ENCODE measurements at places on chromosomes 7 and 10. TPM values are rescaled to one million over a fixed set of nuclear protein-coding genes. Genes with fewer than 3 reads are reported as not detected.

GRCh38 chr7:128115821-128116723 is 84.8 kb upstream of the LRRC4 start:
- no peak for DNase-seq

DNA sequence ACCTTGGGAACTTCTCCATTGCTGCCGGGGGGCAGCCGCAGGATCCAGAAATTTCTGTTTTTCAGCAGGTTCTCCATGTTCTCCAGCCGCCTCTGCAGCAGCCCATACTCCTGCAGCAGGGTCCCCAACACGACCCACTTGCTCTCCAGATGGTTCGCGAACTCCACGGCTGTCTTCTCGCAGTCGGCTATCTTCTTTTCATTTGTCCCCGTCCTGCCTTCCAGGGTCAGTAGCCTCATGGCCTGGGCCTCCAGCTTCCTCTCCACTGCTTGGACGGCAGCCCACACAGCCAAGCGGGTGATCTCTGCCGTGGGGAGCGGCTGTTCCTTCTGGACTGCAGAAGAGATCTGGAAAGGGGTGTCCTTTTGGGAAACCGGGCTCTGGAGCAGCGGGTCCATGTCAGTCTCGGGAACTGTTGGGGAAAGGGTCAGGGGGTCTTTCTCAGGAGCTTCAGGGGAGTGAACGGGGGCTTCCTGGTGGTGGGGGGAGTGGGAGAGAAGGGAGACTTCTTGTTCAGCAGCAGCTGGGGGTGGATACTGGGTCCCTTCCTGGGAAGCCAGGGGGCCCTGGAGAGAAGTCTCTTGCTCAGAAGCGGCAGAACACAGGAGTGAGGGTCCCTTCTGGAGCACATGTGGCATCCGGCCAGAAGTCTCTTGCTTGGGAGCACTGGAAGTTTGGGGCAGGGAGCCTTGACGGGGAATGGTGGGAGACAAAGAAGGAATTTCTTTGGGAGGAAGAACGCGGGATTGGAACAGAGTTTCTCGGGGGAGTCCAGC is 5.5 kb downstream of the ZNF777 start:
- no peak for DNase-seq

DNA sequence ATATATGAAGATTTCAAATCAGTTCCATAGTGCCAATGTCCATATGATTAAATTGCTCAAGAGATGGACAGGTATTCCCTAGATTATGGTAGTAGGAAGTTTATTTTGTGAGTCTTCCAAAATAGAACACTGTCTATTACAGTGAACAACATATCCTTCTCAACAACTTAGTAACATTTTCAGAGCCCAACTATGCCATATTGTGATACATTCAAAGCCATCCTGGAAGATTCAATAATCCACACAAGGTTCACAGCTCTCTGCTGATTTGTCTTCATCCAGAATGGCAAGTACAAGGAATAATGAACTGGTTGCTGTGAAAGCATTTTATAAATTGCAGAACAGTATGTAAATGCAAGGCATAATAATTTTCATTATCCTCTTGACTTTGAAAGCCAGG is 213.9 kb downstream of the CHRM2 start:
- DNase-seq, result no peak

MMD2 gene
- total RNA-seq, result 13.4 TPM

NRG3 gene
- 75.3 TPM for total RNA-seq

CELF2 gene
- total RNA-seq, result 157 TPM

- DNase-seq, result no peak
Observed at GRCh38 chr10:100999742-101000126, at the start of gene LZTS2. TSS of gene LZTS2 (plus strand) at chr10:100999808. CDS start at chr10:101002539, 2,731 bp downstream.

SPDYE2B gene
- total RNA-seq, result not detected

DNA sequence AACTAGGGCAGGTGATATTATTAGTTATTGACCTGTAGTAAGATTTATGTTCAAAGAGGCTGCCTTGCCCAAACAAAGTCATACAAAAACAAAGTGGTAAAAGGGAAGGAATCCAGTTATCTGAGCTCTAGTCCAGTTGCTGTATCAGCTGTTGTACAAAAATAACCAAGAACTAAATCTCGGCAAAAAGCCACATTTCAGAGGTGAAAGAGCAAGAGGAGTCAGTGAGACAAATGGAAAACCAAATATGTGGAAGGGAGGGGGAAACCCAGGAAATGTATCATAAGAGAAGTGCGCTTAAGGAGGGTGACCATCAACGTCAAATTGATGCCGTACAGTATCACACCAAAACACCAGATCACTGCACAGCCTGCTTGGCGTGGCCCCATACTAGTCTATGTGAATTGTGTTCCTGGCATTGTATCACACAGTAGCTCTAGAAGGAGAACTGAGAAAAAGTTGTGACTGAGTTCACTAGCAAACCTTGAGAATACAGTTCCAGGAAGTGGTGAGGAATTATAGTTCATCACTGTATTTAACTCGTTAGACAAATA is 6.4 kb downstream of the AGBL3 start:
- no peak for DNase-seq

DNA sequence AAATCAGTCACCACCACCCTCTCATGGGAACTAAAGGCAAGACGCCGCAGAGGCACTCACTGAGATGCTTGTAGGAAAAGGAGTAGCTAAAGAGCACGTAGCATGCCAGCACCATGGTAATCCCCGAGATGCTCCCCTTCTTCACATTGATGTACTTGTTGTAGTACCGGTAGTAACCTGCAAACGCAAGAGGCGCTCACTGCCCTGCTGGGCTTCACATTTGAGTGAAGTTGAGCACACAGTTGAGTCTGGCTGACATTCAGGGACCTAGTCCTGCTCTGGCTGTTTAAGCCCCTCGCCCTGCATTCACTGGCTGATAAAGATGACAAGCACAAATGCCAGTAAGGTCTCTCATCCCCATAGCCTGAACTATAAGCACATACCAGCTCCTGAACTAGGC is 6.9 kb downstream of the ATP5MF start:
- no peak for DNase-seq

DNA sequence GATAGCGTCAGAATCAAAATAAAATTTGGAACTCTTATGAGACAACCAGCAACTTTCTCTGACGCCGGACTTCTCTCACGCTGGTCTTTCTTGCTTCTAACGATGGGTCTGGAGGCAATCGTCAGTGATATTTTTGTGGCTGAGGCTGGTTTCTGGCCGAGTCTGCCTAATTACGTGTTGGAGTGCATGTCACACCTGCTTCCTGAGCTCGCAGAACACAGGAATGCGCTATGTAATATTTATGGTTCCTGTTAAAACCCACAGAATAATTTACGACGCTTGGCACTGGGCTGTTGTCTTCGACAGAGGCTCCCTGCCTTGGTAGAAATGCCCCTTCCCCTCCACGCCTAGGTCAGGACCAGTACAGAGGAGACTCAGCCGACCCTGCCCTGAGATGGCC is 64.9 kb downstream of the NPTX2 start:
- no peak for DNase-seq

- no peak for DNase-seq
Observed at GRCh38 chr7:92751902-92752901, 84.2 kb downstream of the CDK6 start.

- DNase-seq, result no peak
Observed at GRCh38 chr7:68043546-68043945, 1046.9 kb downstream of the TYW1 start.

ADRB1 gene
- 22.1 TPM for total RNA-seq

ZP3 gene
- total RNA-seq, result 1.5 TPM

DNA sequence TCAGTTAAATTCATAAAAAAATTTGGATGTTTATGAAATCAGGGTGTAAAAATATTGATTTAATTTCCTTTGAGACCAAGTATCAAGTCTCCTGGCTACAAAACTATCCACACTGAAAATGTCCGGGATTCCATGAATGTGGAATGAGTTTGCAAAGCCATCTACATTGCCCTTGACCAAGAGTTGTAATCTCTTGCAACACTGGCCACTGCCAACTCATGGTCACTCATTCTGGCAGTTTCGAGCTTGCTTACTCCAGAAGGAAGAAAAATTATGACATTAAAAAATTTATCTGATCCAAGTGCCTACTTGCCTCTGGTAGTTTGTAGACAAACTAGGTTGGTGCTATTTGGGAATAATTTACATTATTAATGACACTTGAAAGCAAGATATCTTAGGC is 84.2 kb downstream of the NPY start:
- no peak for DNase-seq

DNA sequence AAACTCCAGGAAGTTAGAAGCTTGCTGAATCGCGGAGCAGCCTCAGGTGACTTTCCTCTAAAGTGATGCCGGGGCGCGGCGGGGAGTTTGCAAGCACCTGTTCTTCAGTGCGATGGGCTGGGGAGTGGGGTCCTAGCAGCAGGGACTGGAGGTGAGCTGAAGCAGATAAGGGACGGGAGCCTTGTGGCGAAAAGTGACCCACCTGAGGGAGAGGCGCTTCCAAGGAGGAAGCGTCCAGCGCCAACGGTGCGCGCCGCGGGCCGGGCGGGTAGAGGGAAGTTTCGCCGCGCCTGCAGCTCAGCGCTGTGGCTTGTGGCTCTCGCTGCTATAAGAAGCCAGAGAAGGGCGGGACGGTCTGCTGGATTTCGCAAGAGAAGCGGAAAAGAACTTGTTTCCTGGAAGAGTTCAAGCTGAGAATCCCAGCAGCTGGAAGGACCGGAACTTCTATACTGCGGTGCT is at the start of gene STEAP4:
Gene STEAP4, minus strand, starts transcription at position 305 of the 459 bp plus-strand sequence. CDS start 22,625 bp downstream, outside the sequence.
- DNase-seq, result peak; percentile 21

MLXIPL gene
- 50.3 TPM for total RNA-seq

ACTL6B gene
- 70.8 TPM for total RNA-seq

PARG gene
- 66.2 TPM for total RNA-seq

DNA sequence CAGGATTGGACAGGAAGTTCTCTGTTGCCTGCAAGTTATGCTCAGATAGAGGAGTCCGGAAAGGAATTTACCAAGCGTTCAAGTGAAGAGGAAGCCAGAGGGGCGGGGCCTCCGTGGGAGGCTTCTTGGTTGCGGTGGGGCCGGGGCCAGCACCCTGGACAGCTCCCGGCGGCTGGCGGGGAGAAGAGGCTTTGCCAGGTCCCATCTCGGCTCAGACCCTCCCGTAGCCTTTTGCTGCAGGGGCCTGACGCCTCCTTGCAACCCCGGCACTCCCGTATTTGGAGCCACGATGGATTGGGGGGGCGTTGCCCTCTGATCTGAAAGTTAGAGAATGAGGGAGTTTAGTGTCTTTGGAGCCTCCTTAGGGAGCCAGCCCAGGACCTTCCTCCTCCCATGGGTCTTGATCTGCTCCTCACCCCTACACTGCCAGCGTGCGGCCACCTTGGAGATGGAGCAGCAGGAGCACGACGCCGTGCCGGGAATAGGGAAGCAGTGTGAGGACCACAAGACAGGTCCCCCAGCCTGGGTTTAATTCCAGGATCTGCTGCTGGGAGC is 3.1 kb upstream of the SLC18A3 start:
- DNase-seq, result no peak

SLC29A4 gene
- total RNA-seq, result 21.6 TPM

PALD1 gene
- 18.7 TPM for total RNA-seq

UCN3 gene
- not detected for total RNA-seq

CHAT gene
- not detected for total RNA-seq

PGAM2 gene
- 9.7 TPM for total RNA-seq

GRCh38 chr7:123598657-123599056 is 3.0 kb upstream of the ASB15 start:
- DNase-seq, result no peak

SLC26A3 gene
- total RNA-seq, result not detected

- DNase-seq, result peak; percentile 72
Observed at GRCh38 chr10:22491480-22491879, 146.2 kb downstream of the SPAG6 start.

GRCh38 chr7:123757095-123757494 is 8.3 kb upstream of the WASL start:
- no peak for DNase-seq

SEMA4G gene
- 7.9 TPM for total RNA-seq

DNA sequence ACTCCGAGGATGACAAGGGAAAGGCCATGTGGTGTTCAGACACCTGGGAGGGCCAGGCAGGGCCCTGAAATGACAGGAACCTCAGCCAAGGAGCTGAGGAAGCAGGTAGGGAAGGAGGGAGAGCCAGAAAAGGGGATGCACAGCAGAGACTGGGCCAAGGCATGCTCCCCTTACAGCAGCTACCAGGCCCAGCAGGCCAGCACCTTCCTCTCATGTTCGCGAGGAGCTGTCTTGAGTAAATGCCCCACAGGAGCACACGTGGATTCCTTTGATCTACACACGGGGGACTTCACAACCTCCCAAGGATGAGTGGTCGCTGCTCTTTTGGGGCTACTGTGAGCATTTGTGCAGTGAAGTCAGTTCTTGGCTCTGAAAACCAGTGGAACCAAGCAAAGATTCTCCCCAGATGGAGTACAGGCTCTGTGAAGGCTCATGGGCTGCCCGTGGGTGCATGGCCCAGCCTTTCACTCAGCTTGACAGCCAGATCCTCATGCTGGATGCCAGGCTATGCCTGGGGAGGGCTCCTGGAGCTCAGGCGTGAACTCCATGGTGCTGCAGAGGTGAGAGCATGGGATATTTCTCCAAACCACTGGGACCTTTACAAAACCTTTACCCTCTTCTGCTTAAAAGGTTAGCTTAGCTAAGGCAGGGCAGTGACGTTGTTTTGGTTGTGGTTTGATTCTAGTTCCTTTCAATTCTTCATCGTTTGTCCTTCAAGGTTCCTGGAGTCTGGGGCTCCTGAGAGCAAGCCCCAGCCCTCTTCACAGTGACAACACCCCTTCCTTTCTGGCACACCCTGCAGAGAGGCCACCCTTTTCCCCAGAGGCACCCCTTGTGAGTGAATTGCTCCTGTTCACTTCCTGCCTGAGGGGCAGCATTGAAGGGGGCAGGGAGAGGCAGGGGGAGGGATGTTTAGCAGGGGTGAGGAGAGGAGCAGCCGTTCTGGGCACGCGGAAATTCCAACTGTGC is 74.2 kb upstream of the ZPBP start:
- DNase-seq, result no peak

ZNF804B gene
- total RNA-seq, result 3.2 TPM

DNA sequence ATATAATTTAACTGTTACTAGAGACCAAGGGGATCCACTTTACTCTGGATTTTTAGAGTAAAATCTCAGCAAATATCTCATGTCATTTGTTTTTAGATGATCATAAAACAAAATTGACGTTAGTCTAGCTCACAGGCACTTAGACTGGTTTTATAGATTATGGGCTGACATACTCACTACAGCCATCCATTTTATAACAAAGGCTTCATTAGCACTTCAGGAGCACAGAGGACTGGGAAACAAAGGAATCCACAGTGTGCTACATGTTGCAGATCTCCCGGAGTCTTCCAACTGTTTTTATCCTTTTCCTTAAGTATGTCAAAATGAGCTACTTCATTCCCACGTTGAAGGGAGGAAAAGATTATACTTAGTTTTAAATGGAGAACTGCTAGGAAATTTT is 15.9 kb upstream of the SCRN1 start:
- no peak for DNase-seq

DNA sequence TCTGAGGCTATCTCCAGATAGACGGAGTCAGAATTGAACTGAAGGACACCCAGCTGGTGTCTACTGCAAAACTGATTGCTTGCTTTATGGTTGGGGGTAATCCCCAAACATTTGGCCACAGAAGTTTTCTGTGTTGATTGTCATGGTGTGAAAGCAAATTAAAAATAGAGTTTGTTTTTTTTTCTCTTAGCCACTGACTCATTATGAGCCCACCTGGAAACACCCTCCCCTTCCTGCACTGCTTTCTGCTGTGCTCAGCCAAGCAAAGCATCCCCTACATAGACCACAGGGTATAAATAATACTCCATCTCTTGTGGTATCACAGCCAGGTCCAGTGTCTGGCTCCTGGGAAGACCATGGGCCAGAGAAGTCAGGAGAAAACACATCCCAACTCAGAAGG is 6.5 kb upstream of the VWC2 start:
- DNase-seq, result no peak

GRCh38 chr7:96253964-96254363 is 67.9 kb downstream of the SLC25A13 start:
- DNase-seq, result no peak

- no peak for DNase-seq
Observed at GRCh38 chr7:2880874-2881533, 36.9 kb upstream of the GNA12 start.
